Stomach (tissue), 19 donors: ENCODE measurements at places on chromosomes 2 and 18. TPM values are rescaled to one million over a fixed set of nuclear protein-coding genes. Genes with fewer than 3 reads are reported as not detected.

Gene TUBA4B
- total RNA-seq = not detected

Gene TTR
- 2.5 TPM for total RNA-seq

Gene CRACDL
- total RNA-seq = 205 TPM

Gene TRIM43
- total RNA-seq = not detected

Gene CLASP1
- 105 TPM for total RNA-seq

DNA sequence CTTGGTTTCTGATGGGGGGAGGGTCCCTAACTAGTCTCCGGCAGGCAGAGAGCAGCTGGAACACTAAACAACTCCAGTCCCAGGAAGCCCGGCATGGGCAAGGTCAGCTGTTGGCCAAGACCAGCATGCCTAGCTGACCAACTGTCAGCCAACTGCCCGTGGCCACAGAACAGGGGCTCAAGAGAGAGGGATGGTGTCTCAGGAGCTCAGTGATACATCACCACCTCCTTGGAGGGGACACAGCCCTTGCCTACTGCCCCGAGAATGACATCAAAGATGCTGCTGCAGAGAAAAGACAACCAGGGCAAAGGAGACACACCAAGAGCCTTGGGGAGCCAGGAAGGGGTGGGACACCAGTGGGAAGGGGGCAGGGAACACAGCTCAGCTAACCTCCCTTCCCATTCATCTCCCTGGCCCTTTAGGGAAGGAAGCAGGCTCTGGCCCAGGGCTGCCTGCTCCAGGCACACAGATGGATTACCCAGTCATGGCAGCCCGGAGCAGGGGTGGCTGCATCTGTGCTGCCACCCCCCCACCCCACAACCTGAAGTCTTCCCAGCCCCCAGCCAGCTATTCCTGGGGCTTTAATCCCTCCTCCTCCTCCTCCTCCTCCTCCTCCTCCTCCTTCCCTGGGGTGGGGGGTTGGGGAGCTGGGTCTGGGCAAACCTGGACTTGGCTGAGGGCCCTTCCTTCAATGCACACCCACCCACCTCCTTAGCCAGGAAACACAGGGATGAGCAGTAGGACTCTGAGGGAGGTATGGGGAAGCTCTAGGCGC lies 1.9 kb downstream of the BIN1 start:
- no peak for DNase-seq
